Left renal cortex interstitium (tissue), 4 donors: ENCODE measurements at places on chromosomes 6 and 20. TPM values are rescaled to one million over a fixed set of nuclear protein-coding genes. Genes with fewer than 3 reads are reported as not detected.

The BPIFA1 gene
- polyA plus RNA-seq = not detected

The SCUBE3 gene
- 55.8 TPM for polyA plus RNA-seq

The GPR6 gene
- not detected for polyA plus RNA-seq

The SLC22A3 gene
- polyA plus RNA-seq = 6.5 TPM

DNA sequence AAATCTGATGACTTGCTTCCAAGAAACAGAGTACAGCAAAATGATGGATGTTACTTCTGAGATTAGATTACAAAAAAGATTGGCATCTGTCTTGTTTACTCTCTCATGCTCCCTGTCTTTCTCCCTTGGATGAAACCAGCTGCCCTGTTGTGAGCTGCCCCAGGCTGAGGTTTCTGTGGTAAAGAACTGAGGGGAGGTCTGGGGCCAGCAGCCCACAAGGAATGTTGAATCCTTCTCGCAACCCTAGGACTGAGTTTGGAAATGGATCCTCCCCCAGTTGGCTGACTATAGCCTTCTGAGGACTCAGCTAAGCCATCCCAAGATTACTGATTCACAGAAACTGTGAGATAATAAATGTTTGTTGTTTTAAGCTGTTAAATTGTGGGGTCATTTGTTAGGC lies 5.6 kb upstream of the HECA start:
- no peak for DNase-seq

DNA sequence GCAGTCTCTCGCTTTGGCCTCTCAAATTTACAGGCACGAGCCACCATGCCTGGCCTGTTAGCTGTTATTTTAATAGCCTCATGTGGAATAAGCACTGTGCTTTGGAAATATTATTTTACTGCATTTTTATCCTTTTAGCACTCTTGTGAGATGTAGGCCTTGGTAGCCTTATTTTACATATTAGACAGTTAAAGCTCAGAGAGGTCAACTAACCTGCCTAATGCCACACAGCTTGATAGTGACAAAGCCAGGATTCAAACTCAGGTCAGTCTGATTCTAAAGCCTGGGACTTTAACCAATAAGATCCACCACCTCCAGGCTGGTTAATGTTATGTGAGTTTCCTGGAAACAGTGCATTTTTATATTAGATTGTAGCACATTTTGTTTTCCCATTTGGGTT lies 9.5 kb downstream of the TNFAIP3 start:
- DNase-seq = no peak

DNA sequence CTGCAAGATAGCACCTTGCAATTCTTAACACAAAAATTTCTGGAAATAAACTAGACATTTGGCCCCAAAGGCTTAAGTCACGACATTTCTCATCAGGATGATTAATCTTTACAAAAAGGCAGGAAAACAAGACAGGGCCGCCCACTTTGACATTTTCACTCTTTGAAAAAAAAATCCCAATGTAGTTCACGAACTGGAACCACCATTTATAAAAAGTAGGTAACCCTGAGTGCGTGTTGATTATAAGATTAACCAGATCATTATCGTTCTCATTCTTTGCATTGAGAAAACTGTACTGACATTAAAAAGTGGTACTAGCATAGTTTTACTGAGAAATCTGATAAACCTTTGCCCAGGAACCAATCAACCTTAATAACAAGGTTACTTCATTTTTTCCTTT lies 108.8 kb downstream of the HUS1B start:
- no peak for DNase-seq

GRCh38 chr6:130604841-130605399 lies 222.3 kb upstream of the SMLR1 start:
- no peak for DNase-seq

DNA sequence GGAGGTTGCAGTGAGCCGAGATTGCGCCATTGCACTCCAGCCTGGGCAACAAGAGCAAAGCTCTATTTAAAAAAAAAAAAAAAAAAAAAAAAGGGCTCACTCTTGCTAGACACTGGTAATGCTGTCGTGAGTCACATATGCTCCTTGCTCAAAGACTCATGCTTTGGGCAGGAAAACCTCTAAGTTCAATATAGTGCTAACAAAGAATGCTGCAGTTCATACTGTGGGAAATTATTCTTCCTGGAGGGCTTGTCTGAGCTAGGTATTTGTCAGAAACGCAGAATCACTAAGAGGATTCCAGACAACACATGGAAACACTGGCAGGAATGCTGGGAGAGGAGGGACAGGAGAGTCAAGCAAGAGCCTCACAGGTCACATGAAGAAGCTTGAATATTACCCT lies 2.3 kb upstream of the LYRM2 start:
- no peak for DNase-seq
